ENCODE measurements at places on chromosomes 16 and 17.

DNA sequence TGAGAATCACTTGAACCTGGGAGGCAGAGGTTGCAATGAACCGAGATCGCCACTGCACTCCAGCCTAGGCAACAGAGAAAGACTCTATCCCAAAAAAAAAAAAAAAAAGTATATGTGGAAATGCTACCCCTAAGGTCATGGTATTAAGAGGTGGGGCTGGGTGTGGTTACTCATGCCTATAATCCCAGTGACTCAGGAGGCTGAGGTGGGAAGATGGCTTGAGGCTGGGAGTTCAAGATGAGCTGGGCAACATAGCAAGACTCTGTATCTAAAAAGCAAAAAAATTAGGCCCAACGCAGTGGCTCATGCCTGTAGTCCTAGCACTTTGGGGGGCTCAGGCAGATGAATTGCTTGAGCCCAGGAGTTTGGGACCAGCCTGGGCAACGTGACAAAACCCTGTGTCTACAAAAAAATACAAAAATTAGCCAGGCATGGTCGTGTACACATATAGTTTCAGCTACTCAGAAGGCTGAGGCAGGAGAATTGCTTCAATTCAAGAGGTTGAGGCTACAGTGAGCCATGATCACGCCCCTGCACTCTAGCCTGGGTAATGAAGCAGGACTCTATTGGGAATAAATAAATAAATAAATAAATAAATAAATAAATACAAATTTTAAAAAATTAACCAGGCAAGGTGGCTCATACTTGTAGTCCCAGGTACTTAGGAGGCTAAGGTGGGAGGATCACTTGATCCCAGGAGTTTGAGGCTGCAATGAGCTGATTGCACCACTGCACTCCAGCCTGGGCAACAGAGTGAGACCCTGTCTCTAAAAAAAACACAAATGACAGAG lies 32.3 kb upstream of the NUFIP2 start:
- DNase-seq, result no peak

GRCh38 chr16:50169555-50170096 lies 16.5 kb downstream of the TENT4B start:
- DNase-seq, result no peak

- DNase-seq, result no peak
These were observed 1.4 kb upstream of the MAP1LC3B start for GRCh38 chr16:87390641-87391323.

GRCh38 chr17:77824780-77825280 lies 133.7 kb upstream of the TNRC6C start:
- no peak for DNase-seq

- no peak for DNase-seq
These were observed 4.0 kb downstream of the NUPR1 start for GRCh38 chr16:28534542-28535373.

- no peak for DNase-seq
These were observed 234.6 kb downstream of the MSI2 start for GRCh38 chr17:57490890-57491289.

- DNase-seq, result no peak
These were observed 86.5 kb downstream of the C16orf78 start for GRCh38 chr16:49459953-49460735.

DNA sequence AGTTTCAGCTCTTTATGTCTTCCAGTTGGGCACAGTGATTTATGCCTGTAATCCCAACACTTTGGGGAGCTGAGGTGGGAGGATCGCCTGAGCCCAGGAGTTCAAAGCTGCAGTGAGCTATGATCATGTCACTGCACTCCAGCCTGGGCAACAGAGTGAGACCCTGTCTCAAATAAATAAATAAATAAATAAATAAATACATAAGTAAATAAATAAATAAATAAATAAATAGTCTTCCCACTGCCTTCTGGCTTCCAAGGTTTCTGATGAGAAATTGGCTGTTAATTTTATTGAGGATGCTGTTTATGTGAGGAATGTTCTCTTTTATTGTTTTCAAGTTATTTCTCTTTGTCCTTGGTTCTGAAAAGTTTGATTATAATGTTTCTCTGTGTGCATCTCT lies 1507.6 kb upstream of the GOT2 start:
- DNase-seq, result no peak

DNA sequence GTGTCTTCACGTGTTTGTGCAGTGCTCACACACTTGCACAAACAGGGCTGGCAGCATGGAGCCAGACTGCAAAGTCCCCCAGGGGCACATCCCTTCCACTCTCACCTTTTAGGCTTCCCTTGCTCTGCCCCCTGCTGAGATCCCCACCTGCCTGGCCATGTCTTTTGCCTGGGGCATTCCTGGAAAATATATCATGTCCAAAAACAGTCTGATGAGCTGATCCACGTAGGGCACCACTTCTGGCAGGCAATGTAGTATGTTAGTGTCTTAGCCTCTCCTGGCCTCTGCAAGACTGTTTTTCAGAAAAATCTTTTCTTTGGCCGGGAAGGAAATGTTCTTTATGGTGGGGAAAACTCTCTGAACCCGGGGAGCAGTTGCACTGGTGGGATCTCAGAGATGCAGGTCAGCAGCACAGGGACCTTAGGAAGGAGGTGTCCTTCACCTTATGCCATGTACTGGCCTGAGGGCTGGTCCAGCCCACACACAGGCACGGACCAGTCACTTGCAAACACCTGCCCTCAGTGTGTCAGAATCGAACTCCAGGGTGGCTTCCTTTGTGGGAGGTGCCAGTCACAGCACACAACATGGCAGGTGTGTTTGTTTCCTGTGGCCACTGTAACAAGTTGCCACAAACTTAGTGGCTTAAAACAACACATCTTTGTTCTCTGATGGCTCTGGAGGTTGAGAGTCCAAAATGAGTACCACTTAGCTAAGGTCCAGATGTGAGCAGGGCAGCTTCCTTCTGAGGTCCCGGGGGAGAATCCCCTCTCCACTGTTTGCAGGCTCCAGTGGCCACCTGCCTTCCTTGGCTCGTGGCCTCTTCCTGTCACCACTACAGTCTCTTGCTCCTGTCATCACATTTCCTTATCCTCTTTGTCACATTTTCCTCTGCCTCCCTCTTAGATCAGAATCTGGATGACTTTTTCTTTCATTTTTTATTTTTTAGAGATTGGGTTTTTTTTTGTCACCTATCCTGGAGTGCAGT lies 46.6 kb downstream of the MPRIP start:
- DNase-seq, result no peak

GRCh38 chr16:15803618-15804017 lies 53.2 kb downstream of the MYH11 start:
- DNase-seq, result no peak

GRCh38 chr16:30972872-30973271 lies 12.1 kb upstream of the HSD3B7 start:
- DNase-seq, result no peak

DNA sequence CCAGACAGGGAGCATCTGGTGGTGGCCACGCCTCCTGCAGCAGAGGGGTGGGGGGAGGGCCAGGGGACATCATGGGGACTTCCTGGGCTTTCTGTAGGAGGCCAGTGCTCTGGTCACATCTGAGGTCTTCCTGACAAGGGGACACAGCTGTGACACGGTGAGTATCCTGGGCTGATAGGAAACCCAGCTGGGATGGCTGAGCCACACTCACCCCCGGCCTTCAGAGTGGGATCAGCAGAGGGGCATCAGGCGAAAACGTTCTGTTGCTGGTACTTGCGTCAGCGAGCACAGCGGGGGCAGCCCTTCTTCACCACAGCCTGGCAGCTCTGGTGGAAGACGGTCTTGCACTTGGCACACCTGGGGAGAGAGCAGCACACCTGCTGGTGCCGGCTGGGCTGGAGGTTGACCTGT lies 122.9 kb upstream of the SMURF2 start:
- DNase-seq, result no peak

DNA sequence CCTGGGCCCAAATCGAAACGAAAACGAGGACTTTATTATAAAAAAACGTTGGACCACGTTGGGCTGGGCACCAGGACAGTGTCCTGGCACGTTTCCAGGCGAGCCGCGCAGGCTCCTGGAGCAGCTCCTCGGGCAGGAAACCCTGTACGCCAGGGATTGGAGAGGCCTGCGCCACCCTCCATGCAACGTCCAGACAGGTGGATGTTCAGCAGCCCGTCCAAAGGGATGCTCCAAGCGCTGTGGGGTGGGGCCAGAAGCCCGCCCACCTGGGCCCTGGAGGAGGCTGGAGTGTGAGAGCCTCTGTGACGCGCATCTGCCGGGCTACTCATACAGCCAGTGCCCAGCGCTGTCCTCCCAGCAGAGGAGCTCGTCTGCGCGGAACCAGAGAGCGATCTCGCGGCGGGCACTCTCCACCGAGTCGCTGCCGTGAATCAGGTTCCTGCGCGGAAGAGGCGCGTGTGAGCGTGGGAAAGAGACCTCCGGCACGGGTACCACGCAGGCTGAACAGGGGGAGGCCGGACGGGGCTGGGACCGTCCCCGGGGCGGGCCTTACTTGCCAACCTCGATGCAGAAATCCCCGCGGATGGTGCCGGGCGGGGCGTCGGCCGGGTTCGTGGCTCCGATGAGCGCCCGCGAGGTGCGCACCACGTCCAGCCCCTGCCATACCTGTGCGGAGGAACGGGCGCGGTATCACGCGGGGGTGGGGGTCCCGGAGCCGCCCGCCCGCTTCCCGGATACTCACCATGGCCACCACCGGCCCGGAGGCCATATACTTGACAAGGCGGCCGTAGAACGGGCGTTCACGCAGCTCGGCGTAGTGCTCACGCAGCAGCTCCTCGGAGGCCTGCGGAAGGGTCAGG lies 785 bp downstream of the NME3 start:
- peak; percentile 10 for DNase-seq

GRCh38 chr17:34195987-34196386 lies 59.1 kb upstream of the CCL2 start:
- no peak for DNase-seq

GRCh38 chr16:24146518-24146917 lies 109.6 kb upstream of the CACNG3 start:
- DNase-seq, result no peak

DNA sequence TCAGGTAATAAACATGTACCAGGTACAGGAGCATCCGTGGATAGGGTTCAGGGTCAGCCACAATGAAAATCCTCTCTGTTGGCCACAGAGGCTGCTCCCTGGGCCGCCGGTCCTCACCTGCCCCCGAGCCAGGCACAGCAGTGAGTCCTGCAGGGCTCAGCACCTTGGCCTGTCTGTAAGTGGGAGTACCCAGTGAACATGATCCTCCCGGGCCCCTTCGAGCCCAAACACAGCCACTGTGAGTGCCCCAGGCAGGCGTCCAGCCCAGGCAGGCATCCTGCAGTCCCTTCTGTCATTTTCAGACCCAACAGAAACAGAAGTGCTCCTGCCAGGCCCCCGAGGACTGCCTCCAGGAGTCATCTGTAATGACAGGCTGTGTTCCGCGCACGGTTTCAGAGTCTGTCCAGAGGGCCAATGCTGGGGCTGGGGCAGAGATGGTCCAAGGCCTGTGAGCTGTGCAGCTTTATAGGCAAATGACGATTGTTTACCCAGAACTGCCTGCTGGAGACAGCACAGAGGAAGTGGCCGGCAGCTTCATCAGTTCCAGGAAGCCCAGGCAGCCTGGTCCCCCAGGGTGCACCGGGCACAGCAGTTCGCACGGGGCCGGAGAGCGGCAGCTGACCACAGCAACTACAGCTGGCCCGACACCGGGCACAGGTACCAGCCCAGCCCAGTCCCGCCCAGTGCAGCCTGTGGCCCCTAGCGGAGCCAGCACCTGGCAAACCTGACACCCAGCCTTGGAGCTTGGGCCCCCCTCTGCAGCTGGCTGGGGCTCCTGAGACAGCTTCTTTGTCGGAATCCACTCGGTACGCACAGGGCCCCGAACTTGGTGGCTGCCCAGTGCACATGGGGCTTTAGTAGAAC lies 13.2 kb downstream of the SLC7A5 start:
- peak; percentile 60 for DNase-seq

- no peak for DNase-seq
These were observed 3.2 kb upstream of the HAP1 start for GRCh38 chr17:41737680-41738023.

- DNase-seq, result no peak
These were observed 49.9 kb upstream of the CPNE2 start for GRCh38 chr16:57042157-57043111.

GRCh38 chr17:53409588-53409987 lies 413.1 kb upstream of the KIF2B start:
- DNase-seq, result no peak

- DNase-seq, result no peak
These were observed 25.5 kb downstream of the DNAH3 start for GRCh38 chr16:21125191-21125590.

DNA sequence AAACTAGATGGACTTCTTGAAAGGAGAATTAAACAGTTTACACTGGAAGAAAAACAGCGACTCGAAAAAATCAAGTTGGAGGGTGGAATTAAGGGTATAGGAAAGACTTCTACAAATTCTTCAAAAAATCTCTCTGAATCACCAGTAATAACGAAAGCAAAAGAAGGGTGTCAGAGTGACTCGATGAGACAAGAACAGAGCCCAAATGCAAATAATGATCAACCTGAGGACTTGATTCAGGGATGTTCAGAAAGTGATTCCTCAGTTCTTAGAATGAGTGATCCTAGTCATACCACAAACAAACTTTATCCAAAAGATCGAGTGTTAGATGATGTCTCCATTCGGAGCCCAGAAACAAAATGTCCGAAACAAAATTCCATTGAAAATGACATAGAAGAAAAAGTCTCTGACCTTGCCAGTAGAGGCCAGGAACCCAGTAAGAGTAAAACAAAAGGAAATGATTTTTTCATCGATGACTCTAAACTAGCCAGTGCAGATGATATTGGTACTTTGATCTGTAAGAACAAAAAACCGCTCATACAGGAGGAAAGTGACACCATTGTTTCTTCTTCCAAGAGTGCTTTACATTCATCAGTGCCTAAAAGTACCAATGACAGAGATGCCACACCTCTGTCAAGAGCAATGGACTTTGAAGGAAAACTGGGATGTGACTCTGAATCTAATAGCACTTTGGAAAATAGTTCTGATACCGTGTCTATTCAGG lies 85.0 kb downstream of the C17orf58 start:
- DNase-seq, result no peak

DNA sequence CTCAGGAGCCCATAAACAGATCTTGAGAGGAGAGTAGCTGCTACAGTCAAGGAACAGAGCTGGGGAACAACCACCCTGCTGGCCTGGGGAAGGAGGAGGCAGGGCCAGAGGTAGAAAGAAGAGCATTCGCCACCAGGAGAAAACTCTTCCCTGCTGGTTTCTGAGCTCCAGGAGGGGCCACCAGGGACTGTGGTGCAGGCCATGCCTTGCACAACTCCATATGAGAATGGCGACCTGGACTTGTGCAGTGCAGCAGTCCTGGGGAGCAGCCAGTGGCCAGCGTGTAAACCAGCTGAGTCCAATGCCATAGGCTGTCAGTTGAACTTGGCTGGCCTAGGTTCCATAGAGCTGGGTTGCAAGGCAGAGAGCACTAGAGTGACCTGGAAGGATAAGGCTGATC lies 11.6 kb downstream of the SLC13A2 start:
- DNase-seq, result no peak

Data from foreskin melanocyte (primary cell).